ENCODE measurements at places on chromosomes 13 and 19. TPM values are rescaled to one million over a fixed set of nuclear protein-coding genes. Genes with fewer than 3 reads are reported as not detected.
A peak's percentile ranks its signal among the peaks of the same experiment; 100 is the strongest.

DNA sequence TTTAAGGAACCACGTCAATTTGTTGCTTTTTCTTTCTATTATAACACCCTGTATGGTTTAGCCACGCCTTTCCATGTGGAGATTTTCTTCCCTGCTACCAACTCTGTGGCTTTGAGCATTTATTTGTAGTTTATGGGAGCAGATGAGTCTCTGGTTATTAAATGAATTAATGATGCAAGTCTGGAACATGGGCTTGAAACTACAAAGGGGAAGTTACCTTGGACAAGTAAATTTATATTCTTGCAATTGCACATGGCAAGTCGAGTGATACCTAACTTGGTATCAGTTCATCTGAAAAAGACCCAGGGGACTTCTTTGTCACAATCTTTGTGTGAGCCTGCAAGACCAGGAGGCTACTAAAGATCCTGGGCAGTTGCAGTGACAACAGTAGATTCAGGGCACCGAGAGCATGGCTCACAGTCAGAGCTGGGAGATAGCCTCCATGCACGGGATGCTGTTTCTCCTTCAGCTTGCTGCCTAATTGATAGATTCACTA is 24.4 kb downstream of the B3GLCT start:
- no peak for DNase-seq

DNA sequence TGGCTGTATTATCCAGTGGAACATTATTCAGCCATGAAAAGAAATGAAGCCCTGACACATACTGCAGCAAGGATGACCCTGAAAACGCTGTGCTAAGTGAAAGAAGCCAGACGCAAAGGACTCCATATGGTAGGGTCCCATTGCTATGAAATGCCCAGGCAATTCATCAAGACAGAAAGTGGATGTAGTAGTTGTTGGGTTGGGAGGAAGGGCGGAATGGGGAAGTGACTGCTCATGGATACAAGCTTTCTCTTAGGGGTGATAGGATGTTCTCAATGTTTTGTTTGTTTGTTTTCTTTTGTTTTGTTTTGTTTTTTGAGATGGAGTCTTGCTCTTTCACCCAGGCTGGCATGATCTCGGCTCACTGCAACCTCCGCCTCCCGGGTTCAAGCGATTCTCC is 11.1 kb upstream of the CEACAM16 start:
- DNase-seq, result no peak

DNA sequence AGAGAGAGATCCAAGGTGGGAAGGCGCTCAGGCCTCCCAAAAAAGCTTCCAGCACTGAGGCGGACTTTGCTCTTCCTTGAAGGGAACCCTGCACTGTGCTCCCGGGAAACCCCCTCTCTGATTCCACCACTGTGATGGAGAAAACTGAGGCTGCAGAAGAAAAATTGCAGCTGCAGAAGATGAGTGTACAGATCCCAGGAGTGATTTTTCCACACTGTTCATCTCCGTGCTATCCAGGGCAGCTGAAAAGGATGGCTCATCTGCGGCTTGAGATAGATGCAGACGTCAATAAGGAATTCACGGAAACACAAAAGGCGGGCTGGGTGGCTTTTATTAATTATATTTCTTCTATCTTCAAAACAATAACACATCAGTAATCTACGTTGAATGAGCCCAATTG is 26.2 kb downstream of the CCNE1 start:
- no peak for DNase-seq

GRCh38 chr13:32881074-32881776 is 135.0 kb upstream of the KL start:
- peak; percentile 56 for DNase-seq

NLRP4 gene
- not detected for total RNA-seq

DNA sequence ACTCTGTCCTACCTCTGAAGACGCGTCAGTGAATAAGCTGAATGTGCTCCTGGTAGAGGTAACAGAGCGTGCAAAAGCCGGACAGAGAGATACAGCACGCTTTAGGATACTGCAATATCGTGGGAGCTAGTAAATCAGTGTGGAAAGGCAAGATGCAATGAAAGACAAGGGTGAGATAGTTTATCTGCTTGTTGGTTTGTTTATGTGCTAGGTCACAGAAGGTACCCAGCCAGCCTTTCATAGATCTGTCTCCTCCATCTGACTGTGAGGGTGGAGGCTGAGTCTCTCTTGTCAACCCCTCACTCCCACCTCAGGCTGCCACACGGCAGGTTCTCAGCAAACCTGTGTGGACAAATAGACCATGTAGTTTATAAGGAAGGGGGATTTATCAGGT is 904 bp upstream of the GIPC1 start:
- DNase-seq, result no peak

GRCh38 chr13:30366088-30366487 is 56.2 kb upstream of the UBE2L5 start:
- no peak for DNase-seq

- DNase-seq, result no peak
Measured at GRCh38 chr13:106748785-106749184, 180.8 kb upstream of the ARGLU1 start.

DNA sequence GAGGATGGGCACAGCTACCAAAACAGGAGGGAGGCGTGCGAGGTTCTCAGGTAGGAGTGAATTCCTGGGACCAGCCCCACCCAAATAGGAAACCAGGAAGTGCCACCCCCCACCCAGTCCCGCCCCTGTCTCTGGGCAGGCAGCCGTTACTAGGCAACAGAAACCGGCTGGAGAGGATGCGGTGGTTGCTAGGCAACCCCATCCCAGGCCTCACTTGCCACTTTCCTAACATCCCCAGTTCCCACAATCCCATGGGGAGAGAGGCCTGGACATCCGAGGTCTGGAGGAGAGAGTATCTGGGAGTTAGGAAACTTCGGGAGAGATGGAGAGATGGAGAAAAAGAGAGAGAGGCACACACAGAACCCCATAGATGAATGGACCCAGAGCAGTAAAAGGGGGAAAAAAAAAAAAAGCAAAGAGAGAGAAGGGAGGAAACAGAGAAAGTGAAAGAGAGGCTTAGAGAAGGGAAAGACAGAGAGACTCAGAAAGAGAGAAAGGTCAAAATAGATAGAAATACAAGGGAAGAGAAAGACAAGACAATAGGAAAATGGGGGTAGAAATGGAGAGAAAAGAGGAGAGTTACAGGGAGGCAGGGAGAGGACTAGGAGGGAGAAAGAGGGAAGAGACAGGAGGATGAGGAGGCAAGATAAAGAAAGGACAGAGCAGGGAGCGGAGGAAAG is 3.8 kb downstream of the GRIK5 start:
- no peak for DNase-seq

GRCh38 chr13:113420232-113420631 is 33.1 kb downstream of the ADPRHL1 start:
- no peak for DNase-seq

VSTM2B gene
- total RNA-seq, result not detected

RUBCNL gene
- total RNA-seq, result 0.37 TPM

GRCh38 chr13:85333506-85334020 is 465.7 kb downstream of the SLITRK6 start:
- DNase-seq, result no peak
